Effector memory CD4-positive, alpha-beta T cell (primary cell): ENCODE measurements at places on chromosomes 2 and 18.

- no peak for DNase-seq
These were observed 61.1 kb downstream of the CABLES1 start for GRCh38 chr18:23196119-23197007.

- no peak for DNase-seq
These were observed 126.1 kb downstream of the ZNF516 start for GRCh38 chr18:76368976-76369375.

- no peak for DNase-seq
These were observed 36.6 kb upstream of the DSC1 start for GRCh38 chr18:31199190-31199769.

- DNase-seq, result no peak
These were observed 104.5 kb downstream of the TPO start for GRCh38 chr2:1517786-1518185.

GRCh38 chr18:10841203-10841602 is 308.2 kb downstream of the PIEZO2 start:
- no peak for DNase-seq

DNA sequence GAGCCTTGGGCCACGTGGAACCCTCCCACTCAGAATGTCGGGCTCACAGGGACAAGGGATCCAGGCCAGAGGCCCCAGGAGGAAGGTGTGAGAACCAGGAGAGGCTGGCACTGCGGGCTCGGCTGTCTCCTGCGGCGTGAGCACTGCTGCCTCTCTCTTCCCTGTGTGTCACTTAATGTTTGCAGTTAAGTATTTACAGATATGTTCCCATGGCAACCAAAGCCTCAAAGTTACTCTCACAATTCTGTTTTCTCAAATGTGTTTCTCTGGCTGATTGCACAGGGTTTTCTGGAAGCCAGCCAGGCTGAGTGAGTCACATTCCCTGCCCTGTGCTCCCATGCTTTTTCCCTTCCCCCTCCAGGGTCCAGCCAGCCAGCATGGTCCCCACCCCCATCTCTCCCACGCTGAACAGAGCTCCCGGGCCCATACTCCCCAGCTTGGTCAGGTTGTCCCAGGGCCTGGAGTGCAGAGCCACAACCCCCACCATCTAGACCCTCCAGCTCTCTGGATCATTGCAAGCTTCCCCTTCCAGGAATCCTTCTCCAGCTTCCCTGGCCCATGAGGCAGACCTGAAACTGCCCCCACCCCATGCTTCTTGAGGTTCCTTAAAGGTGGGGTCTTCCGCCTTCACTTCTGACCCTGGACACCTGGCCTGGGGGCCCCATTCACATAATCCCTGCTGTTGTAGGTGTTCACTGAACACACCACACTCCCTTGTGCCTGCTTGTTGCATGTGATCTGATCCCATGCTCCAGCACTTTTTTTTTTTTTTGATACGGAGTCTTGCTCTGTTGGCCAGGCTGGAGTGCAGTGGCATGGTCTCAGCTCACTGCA is 265.9 kb downstream of the CELF4 start:
- no peak for DNase-seq

DNA sequence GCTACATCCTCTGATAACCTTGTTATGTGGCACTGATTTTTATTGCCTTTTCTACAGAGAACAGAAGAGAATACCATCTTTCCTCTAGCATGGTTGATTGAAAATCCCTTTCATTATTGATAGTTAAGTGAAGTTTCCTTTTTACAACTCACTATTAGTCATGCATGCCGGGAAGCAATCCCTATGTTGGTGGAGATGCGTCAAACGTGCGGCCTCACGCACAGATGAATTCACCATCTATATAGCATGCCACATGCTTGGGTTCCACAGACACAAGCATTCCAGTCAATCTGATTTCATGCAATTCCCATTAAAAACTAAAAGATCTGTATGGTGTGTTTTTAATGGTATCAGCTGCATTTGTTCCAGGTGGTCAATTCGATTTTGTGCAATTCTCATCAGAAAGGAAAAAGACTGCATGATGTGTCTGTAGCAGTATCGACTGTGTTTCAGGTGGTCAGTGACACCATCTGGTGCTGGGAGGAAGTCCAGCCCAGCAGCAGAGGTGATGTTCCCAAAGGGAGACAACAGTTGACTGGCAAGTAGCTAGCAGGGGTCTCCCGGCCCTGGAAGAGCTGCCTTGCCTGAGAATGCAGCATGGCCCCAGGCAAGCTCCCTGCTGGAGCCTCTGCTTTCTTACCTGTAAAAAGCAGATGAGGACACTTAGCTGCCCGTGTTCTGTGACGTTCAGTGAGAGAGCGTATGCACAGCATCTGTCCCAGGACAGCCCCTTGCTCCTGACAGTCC is 151.3 kb upstream of the NCK2 start:
- no peak for DNase-seq

DNA sequence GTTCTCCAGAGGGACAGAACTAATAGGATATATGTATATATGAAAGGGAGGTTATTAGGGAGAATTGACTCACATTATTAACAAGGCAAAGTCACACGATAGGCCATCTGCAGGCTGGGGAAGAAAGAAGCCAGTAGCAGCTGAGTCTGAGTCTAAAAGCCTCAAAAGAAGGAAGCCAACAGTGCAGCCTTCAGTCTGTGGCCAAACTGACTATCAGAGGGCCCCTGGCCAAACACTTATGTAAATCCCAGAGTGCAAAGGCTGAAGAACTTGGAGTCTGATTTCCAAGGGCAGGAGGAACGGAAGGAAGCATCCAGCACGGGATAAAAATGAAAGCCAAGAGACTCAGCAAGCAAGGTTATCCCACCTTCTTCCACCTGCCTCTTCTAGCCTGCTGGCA is 108.0 kb upstream of the LDLRAD4 start:
- DNase-seq, result no peak

- no peak for DNase-seq
These were observed 43.0 kb downstream of the CROCC2 start for GRCh38 chr2:240948905-240949790.

- no peak for DNase-seq
These were observed 83.8 kb downstream of the CLHC1 start for GRCh38 chr2:55148269-55148668.

DNA sequence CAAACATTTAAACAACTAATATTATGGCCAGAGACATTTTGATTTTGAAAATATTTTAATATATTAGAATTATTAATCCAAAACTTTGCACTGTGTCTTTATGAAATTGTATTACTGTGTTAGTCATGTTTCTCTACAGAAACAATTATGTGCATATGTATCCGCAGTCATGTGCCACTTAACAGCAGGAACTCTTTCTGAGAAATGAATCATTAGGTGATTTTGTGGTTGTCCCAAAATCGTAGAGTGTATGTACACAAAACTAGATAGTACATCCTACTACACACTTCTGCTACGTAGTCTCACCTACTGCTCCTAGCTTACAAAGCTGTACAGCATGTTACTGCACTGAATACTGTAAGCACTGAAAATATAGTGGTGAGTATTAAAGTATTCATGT is 479.2 kb upstream of the DSEL start:
- DNase-seq, result no peak

GRCh38 chr2:9844036-9844483 is 786 bp downstream of the TAF1B start:
- no peak for DNase-seq

- no peak for DNase-seq
These were observed 15.4 kb upstream of the HOXD1 start for GRCh38 chr2:176172895-176173566.

DNA sequence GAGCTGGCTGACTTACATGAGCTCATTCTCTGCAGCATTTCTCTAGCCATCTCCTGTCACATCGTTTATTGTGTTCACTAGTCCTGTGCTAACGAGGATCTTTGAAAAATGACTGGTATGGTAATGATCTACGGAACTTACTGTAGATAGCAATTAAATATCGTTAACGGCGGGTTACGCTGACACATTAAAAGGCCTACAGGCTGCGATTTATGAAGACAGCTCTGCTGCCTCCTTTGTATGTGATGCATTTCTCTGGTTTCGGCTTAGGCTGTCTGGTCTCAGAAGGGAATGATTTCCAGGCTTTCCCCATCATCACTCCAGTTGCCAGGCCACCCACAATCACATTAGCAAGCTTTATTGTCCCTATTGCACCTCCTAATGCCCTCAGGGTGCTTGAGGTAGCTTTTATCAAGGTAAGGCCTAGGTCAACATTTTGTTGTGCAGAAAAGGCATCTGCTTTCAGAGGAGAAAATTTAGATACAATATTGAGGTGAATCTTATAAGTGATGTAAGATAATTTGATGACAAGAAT is 284.4 kb downstream of the SOX11 start:
- DNase-seq, result no peak

- DNase-seq, result no peak
These were observed 48.9 kb downstream of the SMIM21 start for GRCh38 chr18:75378376-75379315.

DNA sequence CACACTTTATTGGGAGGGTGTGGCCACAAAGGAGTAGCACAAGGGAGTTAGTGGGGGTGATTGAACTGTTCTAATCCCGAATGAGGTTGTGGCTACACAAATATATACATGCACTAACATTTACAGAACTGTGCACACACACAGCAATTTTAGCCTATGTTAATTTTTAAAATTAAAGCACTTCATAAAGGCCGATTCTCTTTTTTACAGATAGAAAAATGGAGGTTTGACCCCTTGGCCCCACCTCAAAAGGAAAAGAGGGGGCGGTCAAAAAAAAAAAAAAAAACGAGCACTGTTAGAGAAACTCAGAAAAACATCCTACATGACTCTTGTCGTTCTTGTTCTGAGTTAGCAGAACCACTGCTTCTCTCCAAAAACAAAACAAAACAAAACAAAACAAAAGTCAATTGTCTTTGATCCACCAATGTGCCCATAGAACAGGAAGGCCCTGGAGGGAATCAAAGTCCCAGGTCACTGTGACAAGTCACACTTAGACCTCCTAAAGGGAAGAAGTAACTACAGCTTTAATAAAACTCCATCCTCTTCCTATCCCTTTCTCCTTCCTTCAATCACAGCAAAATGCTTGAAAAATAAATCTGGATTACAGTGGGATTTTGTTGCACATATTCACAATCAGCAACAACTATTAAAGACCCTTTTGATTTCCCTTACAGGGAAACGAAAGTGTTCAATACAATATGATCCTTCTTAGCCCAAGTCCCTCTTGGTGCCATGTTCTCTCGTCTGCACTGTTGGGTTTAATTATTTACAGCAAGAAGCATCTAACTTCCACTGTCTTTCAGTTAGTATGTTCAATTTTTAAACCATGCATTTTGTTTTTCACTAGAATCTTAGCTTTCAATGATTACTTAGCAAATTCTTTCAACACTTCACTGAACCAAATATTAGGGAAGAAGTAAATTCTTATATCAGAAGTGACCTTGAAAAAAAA is 16.6 kb downstream of the LRP2 start:
- DNase-seq, result no peak

DNA sequence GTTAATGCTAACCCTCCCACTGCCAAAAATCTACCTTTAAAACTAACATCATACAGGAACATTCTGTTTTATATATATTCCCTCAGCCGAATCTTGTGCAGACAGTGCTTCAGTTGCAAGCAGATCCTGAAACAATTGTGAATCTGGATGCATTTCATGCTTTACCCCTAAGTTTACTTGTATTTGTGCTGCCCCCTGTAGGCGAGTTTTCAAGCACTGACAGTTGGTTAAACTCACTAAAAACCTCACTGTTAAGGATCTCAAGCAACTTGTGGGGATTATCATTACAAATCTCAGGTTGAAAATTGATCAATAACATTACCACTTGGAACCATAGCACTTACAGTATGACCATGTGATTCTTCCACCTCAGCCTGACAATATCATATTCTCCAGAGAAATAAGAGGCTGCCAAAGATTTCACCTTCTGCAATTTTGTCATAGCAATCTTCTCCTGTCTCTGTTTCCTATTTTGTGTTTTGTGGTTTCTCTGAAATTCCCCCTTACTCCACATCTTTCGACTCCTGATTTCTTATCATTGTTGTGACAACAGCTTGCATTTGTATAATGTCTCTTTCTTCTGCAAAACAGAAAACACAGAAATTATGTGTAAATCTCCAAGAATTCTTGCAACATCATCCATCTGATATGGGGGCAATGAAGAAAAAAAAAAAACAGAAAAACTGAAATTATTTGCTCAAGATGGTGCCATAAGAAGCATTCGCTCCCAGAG is 354.6 kb upstream of the SETBP1 start:
- DNase-seq, result no peak

GRCh38 chr2:171966235-171966634 is 33.5 kb upstream of the METAP1D start:
- no peak for DNase-seq

GRCh38 chr2:20071397-20072383 is 20.3 kb upstream of the LAPTM4A start:
- DNase-seq, result no peak

DNA sequence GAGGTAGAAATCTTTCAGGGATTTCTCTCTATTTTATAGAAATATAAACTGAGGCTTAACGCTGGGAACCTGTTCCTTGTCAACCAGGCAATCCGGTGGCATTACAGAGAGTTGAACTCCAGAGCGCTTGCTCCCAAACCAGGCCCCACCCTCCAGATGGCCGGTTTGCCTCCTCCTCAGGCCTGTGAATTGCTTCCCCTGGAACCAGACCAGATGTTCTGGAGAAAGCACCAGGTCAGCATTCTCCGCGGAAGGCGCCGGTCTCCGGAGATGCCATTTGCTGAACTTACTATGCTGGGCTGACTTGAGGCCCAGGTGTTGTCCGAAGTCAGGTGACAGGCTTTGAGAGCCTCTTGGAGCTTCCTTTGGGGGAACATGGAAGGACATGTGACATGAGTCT is 17.2 kb downstream of the TNP1 start:
- no peak for DNase-seq

DNA sequence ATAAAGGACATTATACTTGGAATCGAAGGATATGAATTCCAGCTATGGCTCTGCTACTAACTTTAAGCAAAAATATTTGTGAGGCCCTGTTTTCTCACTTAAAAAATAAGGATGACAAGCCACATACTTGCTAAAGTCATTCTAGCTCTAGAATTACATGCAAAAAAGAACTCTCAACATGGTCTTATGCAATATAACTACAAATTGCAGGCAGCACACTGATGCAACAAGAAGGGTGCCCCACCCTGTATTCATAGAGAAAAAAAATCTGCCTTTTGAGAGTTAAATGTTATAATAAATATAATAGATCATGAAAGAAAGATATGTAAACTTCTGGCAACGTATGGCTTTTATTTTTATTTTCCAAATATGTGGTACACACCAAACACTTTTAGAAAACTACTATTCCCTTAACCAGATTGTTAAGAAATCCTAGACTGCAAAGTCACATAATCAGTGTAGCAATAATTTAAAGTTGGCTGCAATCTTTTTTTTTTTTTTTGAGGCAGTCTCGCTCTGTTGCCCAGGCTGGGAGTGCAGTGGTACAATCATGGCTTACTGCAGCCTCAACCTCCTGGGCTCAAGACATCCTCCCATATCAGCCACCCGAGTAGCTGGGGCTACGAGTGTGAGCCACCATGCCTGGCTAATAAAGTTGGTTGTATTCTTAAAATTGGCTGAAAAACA is 40.2 kb upstream of the WDSUB1 start:
- DNase-seq, result no peak

DNA sequence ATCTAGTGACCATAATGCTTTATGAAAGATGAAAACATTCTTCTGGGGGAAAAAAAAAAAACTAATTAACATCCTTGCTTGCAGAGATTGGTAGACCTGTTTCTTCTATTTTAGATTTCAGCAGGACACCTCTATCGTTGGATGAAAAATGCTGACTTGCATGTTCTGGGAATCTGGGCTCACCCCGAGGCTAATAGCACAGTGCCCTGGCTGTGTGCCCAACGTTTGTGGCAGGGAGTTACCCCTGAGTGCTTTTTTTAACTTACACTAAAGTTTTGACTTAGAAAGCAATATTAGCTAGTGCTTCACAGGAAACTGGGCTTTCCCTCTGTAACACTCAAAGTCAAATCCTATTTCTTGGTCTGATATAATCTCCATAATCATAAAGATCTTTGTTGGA is 233.2 kb downstream of the SLC8A1 start:
- DNase-seq, result no peak
